ENCODE measurements at places on chromosomes 2 and 18.

- H3K27ac ChIP-seq: no peak overlapping the region
- no peak for DNase-seq
- no peaks in the 10 kb centered on the region for H3K4me1 ChIP-seq
Measured at GRCh38 chr18:34514957-34515356, 195.1 kb upstream of the DTNA start.

DNA sequence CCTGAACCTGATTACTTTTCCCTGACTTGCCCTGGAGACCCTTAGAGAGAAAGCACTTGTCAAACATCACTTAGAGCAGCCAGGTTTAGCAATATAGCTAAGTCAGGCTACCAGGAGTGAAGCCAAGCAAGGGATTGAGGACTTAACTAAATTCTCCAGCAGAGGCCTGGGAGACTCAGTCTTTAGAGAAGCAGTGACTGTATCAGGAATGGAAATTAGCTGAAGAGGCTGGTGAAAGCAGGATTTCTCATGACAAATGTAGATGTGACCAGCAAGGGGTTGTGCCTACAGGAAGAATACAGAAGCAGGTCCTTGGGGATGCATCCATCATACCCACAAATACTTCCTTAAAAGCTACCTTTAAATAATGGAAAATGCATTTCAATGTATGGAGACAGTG lies 368.9 kb upstream of the MEIS1 start:
- no peaks in the 10 kb centered on the region for H3K27me3 ChIP-seq
- DNase-seq: no peak
- no peaks in the 10 kb centered on the region for H3K36me3 ChIP-seq
- H3K4me1 ChIP-seq: no peaks in the 10 kb centered on the region
- no peak overlapping the region for H3K27ac ChIP-seq

DNA sequence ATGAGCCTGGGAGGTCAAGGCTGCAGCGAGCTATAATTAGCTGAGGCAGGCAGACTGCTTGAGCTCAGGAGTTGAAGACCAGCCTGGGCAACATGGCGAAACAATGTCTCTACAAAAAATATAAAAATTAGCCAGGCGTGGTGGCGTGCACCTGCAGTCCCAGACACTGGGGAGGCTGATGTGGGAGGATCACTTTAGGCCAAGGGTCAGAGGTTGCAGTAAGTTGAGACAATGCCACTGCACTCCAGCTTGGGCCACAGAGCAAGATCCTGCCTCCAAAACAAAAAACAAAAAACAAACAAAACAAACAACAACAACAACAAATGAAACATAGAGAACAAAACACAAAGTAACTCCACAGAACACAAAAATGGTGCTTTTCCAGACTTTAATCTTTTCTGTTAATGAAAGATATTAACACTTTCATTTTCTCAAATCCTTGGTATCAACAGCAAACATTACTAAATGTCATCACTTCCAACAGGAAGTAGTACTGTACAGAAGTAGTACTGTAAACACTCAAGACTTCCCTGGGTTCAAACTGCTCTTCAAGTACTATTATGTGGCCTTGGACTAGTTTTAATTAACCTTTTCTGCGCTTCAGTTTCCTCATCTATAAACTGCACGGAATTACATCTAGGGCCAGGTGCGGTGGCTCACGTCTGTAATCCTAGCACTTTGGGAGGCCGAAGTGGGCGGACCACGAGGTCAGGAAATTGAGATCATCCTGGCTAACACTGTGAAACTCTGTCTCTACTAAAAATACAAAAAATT lies 27.9 kb downstream of the PUM2 start:
- H3K36me3 ChIP-seq: peaks cover 60% of the 10 kb centered on the region
- no peak overlapping the region for H3K4me3 ChIP-seq
- peaks cover 45% of the 10 kb centered on the region for H3K4me1 ChIP-seq
- H3K27ac ChIP-seq: peak overlapping the region; percentile 78
- no peak for DNase-seq
- H3K27me3 ChIP-seq: no peaks in the 10 kb centered on the region

DNA sequence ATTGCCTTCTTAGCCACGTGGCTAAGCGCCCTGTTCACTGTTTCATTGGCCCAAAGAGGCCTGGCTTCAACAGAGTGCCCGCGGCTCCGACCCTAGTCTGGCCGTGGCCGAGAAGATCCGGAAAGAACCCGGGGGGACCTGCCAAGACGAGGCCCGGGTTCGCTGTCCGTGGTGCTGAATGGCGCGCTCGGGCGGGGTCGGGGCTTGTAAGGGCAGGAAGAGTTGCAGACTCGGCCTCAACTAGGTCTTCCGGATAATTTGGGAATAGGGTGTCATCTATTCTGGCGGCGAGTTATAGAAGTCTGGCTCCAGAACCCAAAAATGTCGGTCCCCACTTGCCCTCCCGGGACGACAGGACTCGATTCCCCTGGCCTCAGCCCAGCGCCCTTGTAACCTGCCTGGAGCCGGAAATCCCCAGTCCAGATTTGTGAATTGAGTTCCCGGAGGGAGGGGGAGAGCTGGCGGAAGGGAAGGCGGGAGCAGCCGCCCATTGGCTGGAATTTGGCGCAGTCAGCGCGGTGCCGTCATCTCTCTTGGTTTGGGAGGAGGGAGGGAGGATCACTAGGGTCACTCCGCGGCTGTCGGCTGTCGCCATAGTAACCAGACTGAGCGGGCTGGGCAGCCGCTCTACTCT lies 3.5 kb downstream of the CDK5R2 start:
- H3K27me3 ChIP-seq: peaks cover 60% of the 10 kb centered on the region
- DNase-seq: peak; percentile 33

DNA sequence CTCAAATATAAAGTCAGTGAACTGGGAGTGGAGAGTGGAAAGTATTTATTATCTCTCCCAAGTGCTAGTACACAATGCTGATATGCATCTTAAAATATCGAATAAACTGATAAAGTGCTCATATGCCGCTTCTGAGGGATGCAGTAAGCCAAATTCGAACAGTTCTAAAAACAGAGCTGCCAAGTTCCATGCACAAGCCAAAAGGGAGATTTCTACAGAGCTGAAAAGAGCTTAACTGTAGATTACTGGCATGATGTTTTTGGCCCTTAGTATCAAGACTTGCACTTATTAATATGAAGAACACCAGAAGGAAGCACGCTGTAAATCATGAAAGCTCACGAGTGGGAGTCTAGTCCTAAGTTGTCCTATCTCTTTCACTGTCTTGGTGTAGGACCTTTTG lies 7.9 kb downstream of the TMEFF2 start:
- H3K4me1 ChIP-seq: no peaks in the 10 kb centered on the region
- H3K27me3 ChIP-seq: peaks cover 13% of the 10 kb centered on the region
- no peak overlapping the region for H3K4me3 ChIP-seq
- no peaks in the 10 kb centered on the region for H3K36me3 ChIP-seq
- no peak overlapping the region for H3K27ac ChIP-seq
- DNase-seq: no peak

DNA sequence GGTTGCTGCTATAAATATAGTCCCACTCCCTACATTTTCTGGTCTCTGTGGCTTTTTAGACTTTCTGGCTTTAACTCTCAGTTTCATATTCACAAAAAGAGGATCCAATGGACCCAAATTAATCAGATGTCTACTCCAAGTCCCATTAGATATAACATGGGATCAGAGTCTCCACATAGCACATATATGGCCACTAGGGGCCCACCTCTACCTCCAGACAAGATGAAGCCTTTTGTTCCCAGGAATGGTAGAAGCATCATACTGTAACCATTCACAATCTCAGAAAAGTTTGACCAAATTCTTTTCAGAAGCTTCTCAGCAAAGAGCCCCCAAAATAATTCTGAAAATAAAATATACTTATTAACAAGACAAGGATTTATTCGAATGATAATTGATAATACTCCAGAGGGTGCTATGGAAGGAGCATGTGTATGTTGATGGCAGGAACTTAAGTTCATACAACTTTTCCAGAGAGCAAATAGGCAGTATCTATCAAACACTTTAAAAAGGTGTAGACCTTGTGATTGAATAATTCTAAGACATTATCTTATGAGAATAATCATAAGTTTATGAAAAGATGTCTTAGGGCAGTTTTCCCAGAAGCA lies 382.3 kb upstream of the CRIM1 start:
- DNase-seq: no peak
- H3K4me3 ChIP-seq: no peak overlapping the region
- H3K4me1 ChIP-seq: no peaks in the 10 kb centered on the region
- H3K36me3 ChIP-seq: no peaks in the 10 kb centered on the region

DNA sequence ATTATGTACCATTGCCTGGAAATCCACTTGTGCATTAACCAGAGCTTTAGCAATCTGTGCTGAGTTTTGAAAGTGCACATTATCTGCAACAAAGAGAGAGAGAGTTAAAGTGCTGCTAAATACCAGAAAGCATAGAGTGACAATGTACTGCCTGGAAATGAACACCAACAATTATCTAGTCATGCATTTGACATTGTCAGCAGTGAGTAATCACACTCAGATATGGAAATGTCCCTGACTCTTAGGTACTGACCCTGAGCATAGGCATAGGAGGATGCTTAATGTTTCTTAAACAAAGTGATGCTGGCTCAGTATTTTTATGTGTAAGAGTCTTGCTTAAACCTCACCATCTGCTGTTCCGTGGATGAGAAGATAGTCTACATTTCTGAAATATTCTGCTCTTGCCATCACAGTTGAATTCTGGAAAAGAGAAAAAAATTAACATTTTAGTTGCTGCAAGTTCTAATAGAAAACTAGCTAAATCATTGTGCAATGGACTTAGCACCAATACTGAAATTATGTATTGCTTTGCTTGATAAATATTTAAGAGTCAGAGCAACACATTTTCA lies 20.8 kb upstream of the GCG start:
- H3K36me3 ChIP-seq: no peaks in the 10 kb centered on the region
- no peak overlapping the region for H3K27ac ChIP-seq
- DNase-seq: no peak
- H3K4me3 ChIP-seq: no peak overlapping the region
- H3K4me1 ChIP-seq: no peaks in the 10 kb centered on the region

DNA sequence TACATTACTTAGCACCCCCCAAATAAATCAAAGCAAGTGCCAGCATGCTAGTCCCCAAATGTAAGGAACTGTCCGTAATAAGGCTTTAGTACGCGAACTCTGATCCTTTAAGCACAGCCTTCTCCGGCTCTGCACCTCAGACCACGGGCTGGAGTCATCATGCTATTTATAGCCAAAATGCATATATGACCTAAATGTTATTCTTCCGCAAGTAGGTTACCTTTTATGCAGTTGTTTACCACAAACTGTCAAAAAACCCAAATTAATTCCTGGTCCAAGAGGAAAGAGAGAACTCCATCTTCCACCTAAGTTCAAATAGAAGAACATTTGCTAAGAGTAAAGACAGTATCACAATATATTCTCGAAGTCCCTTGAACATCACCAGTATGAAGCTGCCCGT lies 42.7 kb downstream of the ZNF516 start:
- no peak overlapping the region for H3K27ac ChIP-seq
- H3K4me3 ChIP-seq: no peak overlapping the region
- peaks cover 10% of the 10 kb centered on the region for H3K4me1 ChIP-seq
- peaks cover 45% of the 10 kb centered on the region for H3K27me3 ChIP-seq
- no peak for DNase-seq

DNA sequence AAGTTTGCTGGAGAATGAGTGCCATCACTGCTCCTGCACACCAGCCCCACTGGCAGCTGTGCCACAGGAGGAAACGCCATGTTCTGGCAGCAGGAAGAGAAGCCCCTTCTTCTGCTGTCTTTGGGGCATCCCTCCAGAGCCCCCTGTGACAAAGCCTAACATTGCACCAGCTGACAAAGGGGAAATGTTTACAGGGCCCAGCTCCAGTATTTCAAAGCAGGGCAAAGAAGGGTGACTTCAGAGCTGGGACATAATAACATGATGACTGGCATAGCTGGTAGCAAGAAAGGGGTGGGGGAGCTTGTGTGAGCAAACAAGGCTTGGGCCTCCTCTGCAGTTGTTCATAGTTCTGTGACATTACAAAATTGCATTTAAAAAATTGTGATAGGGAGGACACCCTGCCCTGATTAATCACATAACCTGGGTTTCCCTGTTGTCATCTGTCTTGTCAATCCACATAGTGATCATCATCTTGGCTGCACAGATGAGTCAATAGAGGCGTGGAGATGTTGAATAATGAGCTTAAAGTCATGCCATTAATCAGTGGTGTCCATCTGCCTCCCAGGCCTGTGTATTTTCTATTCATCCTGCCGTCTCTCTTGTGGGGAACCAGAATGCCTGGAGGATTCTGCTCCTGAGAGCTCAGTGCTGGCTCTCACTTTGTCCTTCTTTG lies 29.1 kb upstream of the PDIA6 start:
- no peaks in the 10 kb centered on the region for H3K4me1 ChIP-seq
- H3K27ac ChIP-seq: no peak overlapping the region
- H3K36me3 ChIP-seq: no peaks in the 10 kb centered on the region
- no peak overlapping the region for H3K4me3 ChIP-seq
- H3K27me3 ChIP-seq: peaks cover 7% of the 10 kb centered on the region

- no peak overlapping the region for H3K4me3 ChIP-seq
- H3K4me1 ChIP-seq: no peaks in the 10 kb centered on the region
- no peaks in the 10 kb centered on the region for H3K36me3 ChIP-seq
Measured at GRCh38 chr18:25235401-25236042, 116.4 kb downstream of the ZNF521 start.

GRCh38 chr2:122083256-122084048 lies 328.0 kb downstream of the TSN start:
- H3K27me3 ChIP-seq: no peaks in the 10 kb centered on the region
- H3K4me3 ChIP-seq: no peak overlapping the region
- no peak overlapping the region for H3K27ac ChIP-seq
- H3K36me3 ChIP-seq: no peaks in the 10 kb centered on the region

- peaks cover 1% of the 10 kb centered on the region for H3K27me3 ChIP-seq
- H3K36me3 ChIP-seq: no peaks in the 10 kb centered on the region
- peak overlapping the region; percentile 61 for H3K27ac ChIP-seq
- H3K4me3 ChIP-seq: peak overlapping the region; percentile 69
- peaks cover 18% of the 10 kb centered on the region for H3K4me1 ChIP-seq
Measured at GRCh38 chr2:127408807-127409099, 9.5 kb upstream of the PROC start.

GRCh38 chr2:240146627-240147278 lies 6.3 kb upstream of the OTOS start:
- no peak for DNase-seq
- H3K4me3 ChIP-seq: no peak overlapping the region
- no peaks in the 10 kb centered on the region for H3K4me1 ChIP-seq
- H3K36me3 ChIP-seq: no peaks in the 10 kb centered on the region

GRCh38 chr2:188519136-188519535 lies 227.5 kb downstream of the GULP1 start:
- no peak overlapping the region for H3K4me3 ChIP-seq
- no peak overlapping the region for H3K27ac ChIP-seq
- DNase-seq: no peak
- H3K27me3 ChIP-seq: peaks cover 7% of the 10 kb centered on the region

DNA sequence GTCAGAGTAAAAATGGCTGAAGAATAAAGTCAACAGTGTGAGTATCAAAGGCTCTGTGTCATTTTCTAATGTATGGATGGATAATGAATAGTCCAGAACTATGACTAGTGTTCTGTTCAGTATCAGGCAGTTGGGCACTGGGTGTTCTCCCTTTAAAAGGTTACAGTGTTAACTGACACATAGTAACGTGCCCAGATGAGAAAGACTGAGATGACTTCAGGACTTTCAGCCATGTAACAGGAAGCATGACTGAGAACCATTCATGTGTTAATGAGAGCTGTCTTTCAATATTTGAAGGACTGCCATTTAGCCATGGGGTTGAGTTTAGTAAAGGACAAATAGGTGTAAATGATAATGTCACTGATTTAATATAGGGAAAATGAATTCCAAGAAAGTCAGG lies 187.1 kb downstream of the GULP1 start:
- no peak overlapping the region for H3K27ac ChIP-seq
- H3K4me1 ChIP-seq: no peaks in the 10 kb centered on the region
- H3K36me3 ChIP-seq: no peaks in the 10 kb centered on the region
- no peak for DNase-seq
